CD4-positive, alpha-beta T cell treated with Interleukin-12 subunit alpha and Interleukin-12 subunit beta, for 1 hour (primary cell): ENCODE measurements at places on chromosomes 5 and 9.

- DNase-seq: no peak
Measured at GRCh38 chr5:10138395-10139057, 111.2 kb downstream of the ATPSCKMT start.

GRCh38 chr5:112238473-112238872 is 180.6 kb downstream of the EPB41L4A start:
- DNase-seq: no peak

DNA sequence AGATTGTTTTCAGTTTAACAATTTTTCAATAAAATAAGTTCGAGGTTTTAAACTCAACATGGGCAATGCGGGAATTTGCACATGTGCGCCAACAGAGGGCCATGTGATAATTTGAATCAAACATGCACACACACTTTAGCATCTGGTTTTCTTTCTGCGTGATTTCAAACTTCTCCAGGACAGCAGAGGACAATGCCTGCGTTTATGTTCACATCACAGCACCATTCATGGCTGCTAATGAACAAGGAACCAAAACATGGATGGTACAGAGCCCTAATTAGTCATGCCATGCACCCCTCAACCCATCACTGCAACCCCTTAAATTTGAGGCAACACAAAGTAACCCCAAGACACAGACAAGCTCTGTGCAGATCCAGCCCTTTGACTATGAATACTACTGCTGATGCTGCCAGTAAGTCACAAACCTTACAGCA is 2.8 kb downstream of the SHC3 start:
- DNase-seq: no peak

DNA sequence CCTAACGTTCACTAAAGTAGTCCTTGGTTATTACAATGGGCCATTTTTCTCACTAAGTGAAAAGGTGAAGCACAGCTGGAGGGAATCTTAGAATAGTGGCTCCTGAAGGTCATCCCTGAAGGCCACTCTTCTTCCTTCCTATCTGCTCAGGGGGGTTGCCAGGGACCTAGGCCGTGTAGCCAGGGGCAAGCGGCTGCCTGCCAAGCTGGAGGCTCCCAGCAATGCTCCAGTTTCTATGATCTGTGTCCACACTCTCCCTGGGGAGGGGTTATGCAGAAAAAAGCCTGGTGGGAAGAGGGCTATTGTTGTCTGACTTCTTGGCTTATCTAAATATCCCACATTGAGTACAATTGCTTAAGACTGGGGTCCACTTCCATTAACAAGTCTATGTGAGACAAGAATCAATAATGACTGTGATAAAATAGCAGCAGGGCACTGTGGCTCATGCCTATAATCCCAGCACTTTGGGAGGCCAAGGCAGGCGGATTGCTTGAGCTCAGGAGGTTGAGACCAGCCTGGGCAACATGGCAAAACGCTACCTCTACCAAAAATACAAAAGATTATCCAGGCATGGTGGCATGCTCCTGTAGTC is 3.8 kb downstream of the NMRK1 start:
- DNase-seq: no peak

DNA sequence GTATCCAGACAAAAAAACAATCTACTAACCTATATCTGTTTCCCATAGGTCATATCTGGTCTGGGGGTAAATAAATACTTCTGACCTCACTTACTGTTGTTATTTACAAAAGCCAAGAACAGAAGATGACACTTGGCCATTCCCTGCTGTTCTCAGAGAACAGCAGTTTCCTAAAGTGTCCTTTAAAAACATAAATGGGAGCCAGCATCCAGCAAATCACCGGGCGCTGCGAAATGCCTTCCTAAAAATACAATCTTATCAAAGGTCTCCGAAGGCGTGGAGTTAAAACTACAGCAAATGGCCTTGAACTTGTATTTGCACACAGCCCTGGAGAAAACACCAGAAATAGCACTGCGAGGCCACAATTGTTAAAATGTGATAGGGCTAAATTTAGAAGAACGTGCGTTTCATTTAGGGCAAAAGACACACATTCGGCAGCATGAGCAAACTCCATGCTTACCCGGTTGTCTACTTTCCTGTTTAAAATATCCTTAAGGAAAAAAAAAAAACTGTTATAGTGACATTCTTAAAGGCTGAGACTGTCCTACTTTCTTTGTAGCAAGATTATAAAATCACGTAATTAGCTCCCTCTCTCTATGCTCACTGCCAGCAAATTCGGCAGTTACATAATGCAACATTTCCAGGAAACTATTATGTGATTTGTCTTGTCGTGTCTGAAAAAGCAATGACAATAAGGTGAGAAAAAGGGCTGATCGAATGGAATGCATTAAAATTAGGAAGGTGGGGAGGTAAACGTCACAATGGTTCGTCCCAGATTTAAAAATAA is 1.5 kb downstream of the NFIL3 start:
- DNase-seq: no peak

- DNase-seq: no peak
Measured at GRCh38 chr5:60024104-60024503, 130.6 kb upstream of the PDE4D start.

DNA sequence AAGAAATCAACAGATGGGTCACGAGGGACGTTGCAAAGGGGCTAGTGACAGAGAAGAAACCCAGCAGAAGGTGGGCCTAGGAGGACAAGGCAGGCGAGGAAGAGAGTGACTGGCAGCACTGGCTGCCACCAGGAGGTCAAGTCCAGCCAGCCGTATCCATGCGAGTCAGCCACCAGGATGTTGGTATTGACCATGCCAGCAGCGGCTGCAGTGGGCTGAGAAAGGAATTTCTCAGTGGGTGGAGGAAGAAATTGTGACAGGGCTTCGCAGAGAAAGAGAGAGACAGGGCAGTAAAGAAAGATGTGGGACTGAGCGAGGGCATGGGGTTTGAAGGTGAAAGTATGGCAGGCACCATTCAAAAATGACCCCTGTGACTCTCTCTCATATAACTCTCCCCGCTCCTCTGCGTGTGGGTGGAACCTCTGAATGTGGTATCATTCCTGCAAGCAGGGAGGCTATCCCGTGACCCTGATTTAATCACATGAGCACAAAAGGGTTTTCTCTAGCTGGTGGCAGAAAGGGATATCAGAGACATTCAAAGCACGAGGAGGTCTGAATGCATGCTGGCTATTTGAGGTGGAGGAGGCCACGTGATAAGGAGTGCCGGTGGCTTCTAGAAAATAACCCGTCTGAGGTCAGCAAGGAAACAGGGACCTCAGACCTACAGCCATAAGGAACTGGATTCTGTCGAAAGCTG is 45.4 kb upstream of the FBXW11 start:
- no peak for DNase-seq

- DNase-seq: no peak
Measured at GRCh38 chr9:79809316-79809876, 237.6 kb downstream of the TLE4 start.

GRCh38 chr5:161851691-161852299 is 3.9 kb downstream of the GABRA1 start:
- no peak for DNase-seq

DNA sequence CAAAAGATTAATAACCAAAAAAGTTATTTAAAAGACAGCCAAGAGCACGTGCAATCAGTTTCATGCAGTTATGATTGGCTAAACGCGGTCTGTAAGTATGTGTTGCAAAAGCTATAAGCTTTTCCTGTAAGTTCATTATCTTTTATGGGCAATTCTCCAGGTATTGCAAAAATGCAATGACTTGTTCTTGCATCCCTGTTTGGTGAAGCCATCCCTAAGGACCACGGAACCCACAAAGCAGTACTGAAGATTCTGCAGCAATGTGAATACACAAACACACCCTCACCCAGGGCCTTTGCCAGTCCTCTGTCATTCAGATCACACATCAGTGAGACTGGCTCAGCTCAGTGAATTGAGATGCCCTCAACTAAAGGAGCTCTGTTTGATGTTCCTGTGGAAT is 11.4 kb downstream of the GCNT4 start:
- DNase-seq: no peak

DNA sequence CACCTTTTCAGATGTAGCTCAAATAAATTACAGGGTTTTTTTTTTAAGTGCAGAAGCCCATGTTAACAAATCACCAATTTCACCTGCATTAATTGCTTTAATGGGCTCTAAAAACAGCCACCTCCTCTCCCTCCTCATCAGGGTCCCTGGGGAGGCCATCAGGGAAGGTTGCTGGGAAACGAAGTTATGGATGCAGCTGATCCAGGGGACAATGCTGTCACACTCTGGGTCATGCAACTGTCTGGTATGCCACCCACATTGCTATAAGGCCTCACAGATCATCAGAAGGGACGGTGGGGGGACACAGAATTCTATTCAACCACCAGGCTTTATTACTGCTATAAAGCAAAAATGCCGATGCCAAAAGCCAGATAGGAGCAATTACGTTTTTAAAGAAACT is 9.3 kb downstream of the WHRN start:
- DNase-seq: no peak
